Cardiac muscle cell (in vitro differentiated cells and primary cell): ENCODE measurements at places on chromosomes 7 and 10.
A peak's percentile ranks its signal among the peaks of the same experiment; 100 is the strongest.

GRCh38 chr10:129809431-129809830 lies 154.6 kb downstream of the EBF3 start:
- H3K4me1 ChIP-seq = no peaks in the 10 kb centered on the region
- no peak for DNase-seq
- no peaks in the 10 kb centered on the region for H3K27me3 ChIP-seq
- H3K27ac ChIP-seq = no peak overlapping the region

GRCh38 chr7:21886396-21886795 lies 59.3 kb downstream of the CDCA7L start:
- no peak for DNase-seq
- no peaks in the 10 kb centered on the region for H3K4me1 ChIP-seq
- H3K27ac ChIP-seq = no peak overlapping the region

DNA sequence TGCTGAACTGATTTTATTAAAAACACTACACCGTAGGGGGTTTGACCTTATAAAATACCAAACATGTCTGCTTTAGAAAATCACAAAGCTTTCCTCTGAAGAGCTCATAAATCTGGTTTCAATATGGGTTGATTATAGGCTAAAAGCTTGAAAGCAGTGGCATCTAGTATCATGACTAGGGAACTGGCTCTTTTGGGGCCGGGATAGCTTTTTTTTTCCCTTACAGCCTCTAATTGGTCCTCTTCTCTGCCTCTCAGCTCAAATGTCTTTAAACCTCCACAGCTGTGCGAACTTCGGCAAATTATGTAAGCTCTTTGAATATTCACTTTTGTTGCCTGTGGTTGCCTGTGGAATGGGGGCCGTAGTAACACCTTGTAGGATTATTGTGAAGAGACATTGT lies 8.4 kb downstream of the BAMBI start:
- H3K36me3 ChIP-seq = peaks cover 30% of the 10 kb centered on the region
- peak overlapping the region; percentile 99 for H3K27ac ChIP-seq
- DNase-seq = no peak
- H3K4me3 ChIP-seq = no peak overlapping the region

DNA sequence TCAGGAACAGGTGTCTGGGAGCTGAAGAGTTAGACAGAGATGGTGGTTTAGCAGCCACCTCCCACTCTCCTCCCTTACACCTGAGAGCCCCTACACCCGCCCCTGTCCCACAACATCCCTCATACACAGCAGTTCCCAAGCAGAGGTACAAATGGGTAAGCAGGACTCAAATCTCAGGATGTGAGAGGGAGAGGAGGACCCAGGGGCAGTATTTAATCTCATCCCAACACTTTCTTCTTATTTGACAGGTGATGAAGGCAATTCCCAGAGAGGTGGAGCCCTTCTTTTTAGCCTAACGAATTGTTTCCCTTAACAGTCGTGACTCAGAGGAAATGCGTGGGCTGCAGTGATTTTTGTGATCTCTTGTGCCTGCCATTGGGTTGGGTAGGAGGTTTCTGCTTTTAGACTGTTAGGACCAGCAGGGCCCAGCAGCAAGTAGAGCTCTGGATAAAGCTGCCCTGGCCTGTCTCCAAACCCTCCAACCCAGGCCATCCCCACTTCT lies 191.3 kb downstream of the HECW1 start:
- no peak overlapping the region for H3K27ac ChIP-seq
- no peaks in the 10 kb centered on the region for H3K27me3 ChIP-seq
- H3K4me1 ChIP-seq = no peaks in the 10 kb centered on the region
- peak; percentile 40 for DNase-seq
- no peaks in the 10 kb centered on the region for H3K36me3 ChIP-seq

DNA sequence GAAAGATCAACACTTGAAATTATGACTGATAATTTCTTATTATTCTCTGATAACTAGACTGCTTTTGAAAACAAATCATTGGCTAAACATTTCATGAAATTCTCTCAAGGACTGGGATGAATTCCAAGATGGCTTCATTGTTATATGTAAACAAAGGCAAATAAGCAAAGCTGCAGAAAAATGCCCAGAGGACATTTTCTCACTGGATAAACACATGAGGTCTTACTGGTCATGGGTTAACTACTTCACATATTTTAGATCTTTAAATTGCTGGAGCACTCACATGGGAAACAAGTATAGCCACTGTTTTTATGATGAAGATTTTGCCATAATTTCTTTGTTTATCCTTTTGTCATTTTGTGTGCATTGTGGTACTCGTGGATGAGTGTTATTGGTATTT lies 239.1 kb downstream of the PHF14 start:
- no peak overlapping the region for H3K4me3 ChIP-seq
- no peaks in the 10 kb centered on the region for H3K4me1 ChIP-seq
- no peaks in the 10 kb centered on the region for H3K27me3 ChIP-seq
- no peak overlapping the region for H3K27ac ChIP-seq

DNA sequence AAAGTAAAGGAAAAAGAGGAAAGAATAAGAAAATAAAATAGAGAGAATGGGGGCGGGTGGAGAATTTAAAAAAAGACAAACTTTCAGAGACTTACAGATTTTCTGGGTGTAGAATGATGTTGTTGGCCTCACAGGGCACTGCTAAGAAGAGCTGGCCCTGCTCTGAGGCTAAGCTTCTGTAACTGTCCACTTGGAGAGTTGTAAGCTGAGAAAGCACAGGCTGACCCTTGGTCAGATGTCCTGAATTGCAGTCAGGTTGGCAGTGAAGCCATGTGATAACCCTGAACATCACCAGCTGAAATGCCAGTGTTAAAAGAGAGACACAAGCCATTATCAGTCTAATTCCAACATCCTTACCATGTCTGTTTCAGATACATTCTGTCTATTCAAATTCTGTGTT lies 272.1 kb upstream of the SORCS1 start:
- no peak for DNase-seq
- H3K27me3 ChIP-seq = no peaks in the 10 kb centered on the region
- H3K36me3 ChIP-seq = no peaks in the 10 kb centered on the region
- no peak overlapping the region for H3K4me3 ChIP-seq
- no peak overlapping the region for H3K27ac ChIP-seq

- H3K27me3 ChIP-seq = no peaks in the 10 kb centered on the region
- no peaks in the 10 kb centered on the region for H3K36me3 ChIP-seq
- H3K4me1 ChIP-seq = peaks cover 1% of the 10 kb centered on the region
- H3K27ac ChIP-seq = no peak overlapping the region
These were observed 62.7 kb upstream of the IGFBP3 start for GRCh38 chr7:45983720-45984255.

- peak overlapping the region; percentile 54 for H3K27ac ChIP-seq
- H3K4me3 ChIP-seq = no peak overlapping the region
- H3K36me3 ChIP-seq = no peaks in the 10 kb centered on the region
- peaks cover 8% of the 10 kb centered on the region for H3K4me1 ChIP-seq
These were observed 3.8 kb upstream of the DDX50 start for GRCh38 chr10:68897336-68897741.

DNA sequence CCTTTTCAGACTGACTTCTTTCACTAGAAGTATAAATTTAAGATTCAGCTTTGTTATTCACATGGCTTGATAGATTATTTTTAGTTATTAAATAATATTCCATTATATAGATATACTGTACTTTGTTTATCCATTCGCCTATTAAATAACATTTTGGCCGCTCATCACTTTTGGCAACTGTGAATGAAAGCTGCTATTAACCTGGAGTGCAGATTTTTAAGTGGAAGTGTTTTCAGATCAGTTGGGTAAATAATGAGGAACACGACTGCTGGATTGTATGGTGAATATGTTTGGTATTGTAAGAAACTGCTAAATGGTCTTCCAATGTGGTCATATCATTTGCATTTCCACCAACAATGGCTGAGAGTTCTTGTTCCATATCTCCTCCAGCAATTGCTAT lies 97.6 kb upstream of the ZNF804B start:
- H3K4me3 ChIP-seq = no peak overlapping the region
- no peak for DNase-seq
- no peaks in the 10 kb centered on the region for H3K27me3 ChIP-seq
- no peaks in the 10 kb centered on the region for H3K36me3 ChIP-seq

DNA sequence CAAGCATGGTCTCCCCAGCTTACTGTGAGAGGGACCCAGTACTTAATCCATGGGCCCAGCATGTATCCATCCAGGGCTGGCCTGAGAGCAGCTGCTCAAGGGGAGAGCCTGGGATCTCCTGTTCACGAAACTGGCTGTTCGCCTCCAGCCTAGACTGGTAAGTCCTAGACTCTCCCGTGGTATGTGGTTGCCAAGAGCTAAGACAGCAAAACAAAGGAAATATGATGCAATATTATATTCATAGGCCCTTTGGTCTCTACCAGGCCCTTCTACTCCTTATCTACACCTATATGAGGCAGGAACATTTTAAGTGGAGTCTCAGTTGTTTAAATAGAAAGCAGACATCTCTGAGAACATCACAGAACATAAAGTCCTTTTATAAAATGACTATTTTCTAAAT lies 28.9 kb upstream of the STK17A start:
- no peak overlapping the region for H3K4me3 ChIP-seq
- no peak overlapping the region for H3K27ac ChIP-seq
- H3K36me3 ChIP-seq = no peaks in the 10 kb centered on the region
